ENCODE measurements at places on chromosomes 4 and X.

- no peak for DNase-seq
Observed at GRCh38 chrX:65480960-65481359, 53.6 kb downstream of the LAS1L start.

DNA sequence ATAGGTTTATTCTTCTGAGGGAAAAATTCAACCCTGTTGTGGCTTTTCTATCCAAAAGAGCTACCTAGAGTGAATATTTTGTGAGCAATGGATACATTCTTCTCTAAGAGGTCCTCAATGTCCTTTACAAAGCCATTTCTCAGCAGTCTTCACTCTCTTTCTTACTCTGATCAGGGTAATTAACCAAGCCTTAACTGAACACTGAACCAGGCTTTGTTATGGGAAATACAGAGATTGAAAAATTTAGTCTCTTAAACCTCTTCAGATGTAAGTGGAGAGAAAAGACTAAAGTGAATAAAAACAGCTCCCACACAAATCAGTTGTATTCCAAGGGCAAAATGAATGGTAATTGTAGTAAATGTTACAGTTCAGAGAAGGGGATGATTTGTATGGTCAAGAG lies 353.5 kb downstream of the CHIC1 start:
- no peak for DNase-seq

- no peak for DNase-seq
Observed at GRCh38 chr4:37892641-37893040, 1.8 kb downstream of the TBC1D1 start.

- no peak for DNase-seq
Observed at GRCh38 chr4:149173241-149174013, 642.2 kb downstream of the IQCM start.

- DNase-seq = peak; percentile 28
Observed at GRCh38 chr4:25358515-25359275, 18.4 kb upstream of the ANAPC4 start.

GRCh38 chrX:45584717-45585116 lies 384.0 kb upstream of the DIPK2B start:
- no peak for DNase-seq

- no peak for DNase-seq
Observed at GRCh38 chr4:81255524-81255923, 40.5 kb upstream of the PRKG2 start.

DNA sequence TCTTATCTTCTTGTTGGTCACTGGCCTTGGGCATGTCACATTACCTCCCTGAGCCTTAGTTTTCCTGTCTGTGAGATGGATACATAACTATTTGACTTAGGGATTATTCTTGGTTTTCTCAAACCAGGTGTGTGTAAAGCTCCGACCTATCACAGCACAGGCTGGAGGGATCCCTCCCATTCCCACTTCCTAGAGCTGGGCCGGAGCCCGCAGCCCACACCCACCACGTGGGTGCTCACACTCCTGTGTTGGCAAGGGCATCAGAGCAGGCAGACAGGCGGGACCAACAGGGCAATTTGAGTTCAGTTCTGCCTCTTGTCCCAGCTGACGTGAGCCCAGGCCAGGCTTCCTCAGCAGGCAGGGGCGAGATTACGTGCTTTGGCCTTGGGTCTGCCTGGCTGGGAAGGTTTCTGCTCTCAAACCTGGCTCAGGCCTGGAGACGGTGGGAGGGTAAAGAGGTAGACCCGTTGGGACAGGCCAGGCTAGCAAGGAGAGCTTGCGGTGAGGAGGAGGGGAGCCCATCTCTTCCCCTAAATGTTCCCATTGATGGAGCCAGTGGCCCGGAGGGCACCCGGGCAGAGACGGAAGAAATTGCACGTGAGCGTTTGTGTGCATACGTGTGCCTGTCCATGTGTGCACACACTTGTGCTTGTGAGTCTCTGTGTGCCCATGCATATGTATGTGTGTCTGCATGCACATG lies 734 bp upstream of the SH3TC1 start:
- no peak for DNase-seq

DNA sequence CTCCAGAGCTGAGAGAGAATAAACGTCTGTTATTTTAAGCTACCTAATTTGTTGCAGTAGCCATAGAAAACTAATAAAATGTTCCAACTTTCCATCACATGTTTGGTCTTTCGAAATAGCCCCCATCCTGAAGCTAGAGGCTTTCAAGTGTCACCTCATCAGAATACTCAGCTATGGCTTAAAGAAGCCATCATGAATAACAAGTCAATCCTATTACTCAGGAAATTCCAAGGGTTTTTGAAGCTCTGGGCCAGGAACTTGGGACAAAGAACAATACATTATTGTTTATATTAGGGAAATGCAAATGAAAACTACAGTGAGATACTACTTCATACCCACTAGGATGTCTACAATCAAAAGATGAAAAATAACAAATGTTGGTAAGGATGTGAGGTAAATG lies 42.2 kb downstream of the TBCK start:
- no peak for DNase-seq

DNA sequence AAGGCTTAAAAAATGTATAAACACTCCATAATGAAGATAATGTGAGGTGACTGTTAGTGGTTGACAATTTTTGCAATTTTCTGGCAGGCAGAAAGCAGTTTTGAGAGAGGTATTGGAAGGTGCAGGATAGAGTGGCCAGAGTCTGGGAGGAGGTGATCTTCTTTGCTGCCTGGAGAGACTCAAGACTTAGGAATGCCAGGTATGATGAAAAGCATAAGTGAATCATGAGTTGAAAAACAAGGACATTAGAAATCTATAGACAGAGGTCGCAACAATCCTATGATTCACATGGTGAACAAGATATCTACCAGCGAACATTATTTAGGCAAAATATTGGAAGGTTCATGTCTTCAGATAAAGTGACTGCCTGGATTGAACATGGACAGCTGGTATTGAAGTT lies 118.5 kb downstream of the CFAP299 start:
- DNase-seq = no peak

DNA sequence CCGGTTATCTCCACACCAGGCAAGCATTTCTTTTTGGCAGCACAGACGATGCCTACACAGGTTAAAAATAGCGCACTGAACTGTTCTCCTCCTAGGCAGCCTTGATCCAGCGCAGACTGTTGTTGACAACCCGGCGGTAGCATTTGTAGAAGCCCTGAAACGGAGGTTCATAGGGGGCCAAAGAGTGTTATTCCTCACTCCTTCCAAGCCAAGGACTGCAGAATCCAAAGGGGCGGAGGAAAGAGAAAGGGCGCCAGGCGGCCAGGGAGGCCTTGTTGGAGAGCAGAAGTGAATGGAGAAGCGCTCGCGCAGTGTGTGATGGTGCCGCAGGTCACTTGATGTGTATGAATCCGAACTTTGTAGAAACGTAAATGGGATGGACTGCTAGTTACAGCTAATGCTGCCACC lies 82.7 kb downstream of the TENM3 start:
- peak; percentile 61 for DNase-seq

DNA sequence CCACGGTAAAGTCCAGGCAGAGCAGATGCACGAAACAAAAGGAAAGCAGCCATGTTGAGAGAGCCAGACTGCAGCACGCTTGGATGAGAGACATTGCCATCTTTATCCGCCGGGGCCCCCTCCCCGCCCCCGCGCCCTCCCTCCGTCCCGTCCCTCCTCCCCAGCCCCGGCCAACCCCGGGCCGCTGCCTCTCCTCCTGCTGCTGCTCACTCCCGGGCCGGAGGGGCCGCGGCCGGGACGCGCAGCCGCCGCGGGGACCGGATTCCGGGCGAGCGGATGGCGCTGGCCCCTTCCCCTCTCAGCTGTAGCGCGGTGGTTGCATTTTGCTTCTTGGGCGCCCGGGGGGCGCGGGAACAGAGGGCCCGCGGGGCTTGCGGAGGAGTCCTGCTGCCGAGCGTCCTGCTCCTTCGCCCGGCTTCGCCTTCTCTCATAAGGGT lies 542 bp downstream of the RNF150 start:
- peak; percentile 34 for DNase-seq

DNA sequence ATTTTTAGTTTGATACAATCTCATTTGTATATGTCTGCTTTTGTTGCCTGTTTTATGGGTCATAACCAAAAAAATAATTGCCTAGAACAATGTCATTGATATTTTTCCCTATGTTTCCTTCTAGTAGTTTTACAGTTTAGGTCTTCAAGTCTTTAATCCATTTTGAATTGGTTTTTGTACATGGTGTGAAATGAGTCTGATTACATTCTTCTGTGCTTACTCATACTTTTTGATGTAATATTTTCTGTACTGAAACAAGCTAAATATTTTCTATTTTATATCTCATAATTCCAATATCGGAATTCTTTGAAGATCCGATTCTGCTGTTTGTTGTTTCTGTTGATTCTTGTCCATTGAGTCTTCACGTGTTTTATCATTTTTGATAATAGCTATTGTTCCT lies 10.6 kb downstream of the TMEM156 start:
- DNase-seq = no peak

- DNase-seq = no peak
Observed at GRCh38 chr4:152651473-152652060, 28.2 kb downstream of the TMEM154 start.

DNA sequence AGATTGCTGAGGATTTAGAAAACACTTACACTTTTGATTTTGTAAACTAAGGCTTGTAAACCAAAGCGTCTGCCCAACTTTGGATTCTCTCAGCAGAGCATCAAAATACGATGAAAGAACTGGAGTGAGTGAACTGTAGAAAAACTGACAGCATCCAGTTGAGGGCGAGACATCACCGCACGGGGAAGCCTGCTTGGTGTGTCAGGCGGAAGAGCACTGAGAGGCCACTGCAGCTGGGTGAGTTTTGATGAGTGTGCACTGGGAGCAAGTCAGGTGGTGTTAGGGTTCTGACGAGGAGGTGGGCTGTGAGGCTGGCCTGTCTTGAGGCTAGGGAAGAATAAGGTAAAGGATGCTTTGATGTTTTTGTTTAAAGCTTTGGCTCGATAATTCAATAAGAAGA lies 46.8 kb upstream of the CLDN24 start:
- DNase-seq = no peak

GRCh38 chrX:134886002-134886596 lies 104.7 kb upstream of the SMIM10 start:
- no peak for DNase-seq

- DNase-seq = no peak
Observed at GRCh38 chrX:150185766-150186165, 177.4 kb upstream of the MAMLD1 start.

DNA sequence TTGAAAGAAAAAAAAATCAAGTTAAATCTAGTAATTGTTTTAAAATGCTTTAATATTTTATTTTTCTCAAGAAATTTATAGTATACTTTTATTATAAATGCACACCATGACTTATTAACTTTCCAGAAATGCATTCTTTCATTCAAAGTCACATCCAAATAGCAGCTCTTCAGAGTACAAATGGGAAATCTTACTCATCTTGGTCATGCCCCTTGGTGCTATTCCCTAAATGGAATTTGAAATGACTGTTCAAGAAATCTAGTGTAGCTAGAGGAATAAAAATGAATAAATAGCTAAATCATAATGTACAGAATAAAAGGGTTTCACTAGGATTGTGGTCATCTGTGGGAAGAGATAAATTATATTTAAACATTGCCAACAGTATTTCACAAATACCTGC lies 1139.7 kb downstream of the PCDH18 start:
- no peak for DNase-seq

GRCh38 chrX:109739625-109740432 lies 6.8 kb upstream of the ACSL4 start:
- DNase-seq = no peak

DNA sequence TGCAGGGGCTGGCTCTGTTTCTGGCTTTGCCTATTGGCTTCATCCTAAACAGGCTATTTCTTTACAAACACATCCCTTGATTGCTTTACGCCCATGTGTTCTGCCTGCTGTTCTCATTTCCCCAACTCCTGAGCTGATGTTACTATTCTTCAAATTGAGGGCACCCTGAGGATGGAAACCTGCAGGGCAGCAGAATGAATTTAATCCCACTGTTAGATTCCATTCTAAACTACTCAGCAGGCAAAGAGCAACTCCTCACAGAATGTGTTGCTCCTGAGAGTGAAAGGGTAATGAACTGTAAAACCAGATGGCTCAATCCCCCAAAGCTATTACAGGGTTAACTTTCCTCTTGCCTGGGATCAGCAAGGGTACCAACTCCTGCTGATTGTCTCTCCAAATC lies 75.7 kb downstream of the ANKRD50 start:
- no peak for DNase-seq

DNA sequence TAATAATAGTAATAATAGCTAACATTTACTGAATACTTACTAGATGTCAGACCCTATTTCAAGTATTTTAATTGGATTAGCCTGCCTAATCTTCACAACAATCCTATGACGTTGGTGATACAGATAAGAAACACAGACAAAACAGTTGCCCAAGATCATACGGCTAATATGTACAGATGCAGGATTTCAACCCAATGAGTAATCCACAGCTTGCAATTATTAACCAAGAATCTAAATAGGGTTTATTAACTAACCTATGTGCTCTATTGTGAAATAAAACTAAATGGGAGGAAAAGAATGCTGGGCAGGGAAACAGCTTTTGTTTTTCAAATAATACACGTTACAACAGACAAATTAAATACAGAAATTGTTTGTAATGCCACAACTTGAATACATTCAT lies 23.4 kb downstream of the FBXO8 start:
- DNase-seq = no peak

GRCh38 chr4:153494562-153494961 lies 28.4 kb downstream of the TMEM131L start:
- DNase-seq = no peak

- DNase-seq = no peak
Observed at GRCh38 chr4:88108747-88109122, 49.7 kb downstream of the ABCG2 start.

DNA sequence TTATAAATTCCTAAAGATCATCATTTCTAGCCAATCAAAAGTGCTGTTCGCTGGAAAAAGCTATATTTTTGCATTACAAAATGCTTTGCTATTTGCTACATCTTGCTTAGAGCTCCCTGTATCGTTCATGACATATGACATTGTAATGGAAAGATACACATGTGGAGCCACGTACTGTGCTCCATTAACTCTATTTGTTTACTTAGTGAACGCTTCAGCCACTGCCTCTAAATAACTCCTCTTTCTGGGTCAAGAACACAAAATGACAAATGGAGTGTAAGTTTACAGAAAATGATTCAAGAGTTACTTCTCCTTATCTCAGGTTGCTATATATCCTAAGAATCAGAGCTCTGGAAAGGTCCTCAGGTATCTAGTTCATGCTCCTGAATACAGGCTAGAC lies 329.1 kb upstream of the SMIM31 start:
- no peak for DNase-seq

GRCh38 chr4:123411514-123411913 lies 14.9 kb downstream of the SPRY1 start:
- no peak for DNase-seq

DNA sequence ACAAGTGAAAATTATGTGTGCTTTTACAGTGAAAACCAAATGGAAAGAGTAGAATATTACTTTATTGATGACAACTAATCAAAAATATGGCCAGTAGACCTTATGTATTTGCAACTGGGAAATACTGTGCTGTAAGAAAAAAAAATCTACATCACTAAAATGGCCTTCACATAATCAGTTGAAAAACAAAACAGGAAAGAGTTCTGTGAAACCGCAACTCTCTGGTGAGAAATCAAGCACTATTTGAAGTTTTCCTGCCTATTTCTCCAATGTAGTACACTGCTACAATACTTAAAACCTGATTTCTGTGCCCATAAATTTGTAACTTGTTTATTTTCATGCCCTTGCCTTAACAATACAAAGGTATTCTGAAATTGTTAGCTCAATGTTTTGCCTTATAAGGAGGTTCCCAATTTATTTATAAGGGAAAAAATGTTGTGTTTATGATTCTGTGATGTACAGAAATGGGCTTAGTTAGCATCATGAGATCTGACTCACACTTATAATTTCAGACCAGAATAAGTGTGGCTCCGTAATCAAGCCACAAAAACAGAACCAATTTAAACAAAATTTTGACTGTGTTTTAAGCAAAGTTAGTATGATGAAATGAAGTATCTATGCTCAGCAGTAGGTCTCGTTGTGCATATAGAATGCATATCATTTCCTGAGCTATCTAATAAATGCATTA lies 147.1 kb downstream of the FAT4 start:
- DNase-seq = no peak

Data from right cardiac atrium (tissue), 5 donors.